ENCODE measurements at places on chromosomes 12 and 14.

DNA sequence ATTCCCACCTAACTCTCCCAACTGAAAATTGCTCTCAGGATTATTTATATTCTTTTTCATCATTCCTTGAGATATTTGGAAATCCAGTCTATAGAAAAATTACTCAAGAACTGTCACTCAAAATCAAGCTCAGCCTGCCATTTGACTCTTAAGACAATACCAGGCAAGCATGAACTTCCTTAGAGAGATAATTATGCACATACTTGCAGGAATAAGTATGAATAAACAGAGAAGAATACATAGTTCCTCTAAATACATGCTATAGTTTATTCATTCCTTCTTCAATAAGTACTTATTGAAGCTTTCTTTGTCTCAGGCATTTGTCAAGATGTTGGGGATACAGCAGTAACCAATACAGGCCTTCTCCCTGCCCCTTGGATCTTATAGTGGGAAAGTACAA, 154.1 kb downstream of the SRGAP1 start:
- no peak overlapping the region for H3K27ac ChIP-seq
- H3K36me3 ChIP-seq = no peaks in the 10 kb centered on the region
- H3K27me3 ChIP-seq = peaks cover 4% of the 10 kb centered on the region
- no peak for DNase-seq

GRCh38 chr12:117854339-117855012, 114.3 kb downstream of the KSR2 start:
- DNase-seq = peak; percentile 60
- H3K27ac ChIP-seq = no peak overlapping the region
- no peaks in the 10 kb centered on the region for H3K36me3 ChIP-seq

DNA sequence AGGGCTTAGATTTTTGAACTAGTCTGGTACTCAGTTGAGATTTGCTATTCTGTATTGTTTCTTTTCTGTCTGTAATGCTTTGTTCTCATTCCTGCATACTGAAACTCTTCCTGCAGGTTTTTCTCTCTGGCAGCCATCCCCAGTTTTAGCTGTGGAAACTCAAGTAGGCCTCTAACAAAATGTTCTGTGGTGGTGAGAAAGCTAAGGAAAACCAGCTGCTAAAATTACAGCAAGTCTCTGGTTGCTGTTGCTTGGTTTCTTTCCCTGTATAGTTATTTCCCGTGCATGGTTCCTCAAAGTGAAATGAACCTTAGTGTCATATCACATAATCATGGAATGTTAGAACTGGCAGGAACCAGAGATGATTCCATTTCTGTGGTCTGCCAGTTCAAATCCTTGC, 442.5 kb downstream of the NRXN3 start:
- no peak overlapping the region for H3K27ac ChIP-seq
- no peak for DNase-seq

DNA sequence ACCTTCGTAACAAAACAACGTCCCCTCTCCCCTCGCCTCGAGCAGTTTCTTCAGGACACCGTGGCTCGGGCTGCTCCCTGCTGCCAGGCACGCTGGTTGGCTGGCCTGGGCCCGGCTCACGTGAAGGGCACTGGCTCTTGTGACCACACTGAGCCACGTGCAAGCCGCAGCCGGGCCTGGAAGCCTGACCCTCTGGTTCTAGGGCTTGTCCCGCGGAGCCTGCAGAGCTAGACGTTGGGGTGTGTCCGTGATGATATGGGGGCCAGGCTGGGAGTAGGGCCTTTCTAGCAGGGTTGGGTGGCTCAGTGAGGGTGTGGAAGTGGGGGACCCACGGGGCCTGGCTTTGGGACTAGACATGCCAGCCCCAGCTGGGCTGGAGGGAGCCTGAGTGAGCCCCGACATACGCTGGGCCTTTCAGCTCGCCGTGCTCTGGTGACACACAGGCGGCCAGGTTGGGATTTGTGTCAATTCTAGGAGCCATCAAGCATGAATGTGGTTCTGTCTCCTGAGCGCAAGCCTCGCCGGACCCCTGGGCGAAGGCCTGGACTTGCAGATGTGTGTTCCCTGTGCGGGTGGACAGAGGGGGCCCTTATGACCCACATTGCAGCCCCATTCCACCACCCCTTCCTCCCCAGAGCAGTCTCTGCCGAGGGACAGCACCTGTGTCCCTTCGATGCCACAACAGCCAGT, 13.6 kb upstream of the AMN start:
- no peaks in the 10 kb centered on the region for H3K27me3 ChIP-seq
- no peak for DNase-seq
- H3K4me3 ChIP-seq = no peak overlapping the region

DNA sequence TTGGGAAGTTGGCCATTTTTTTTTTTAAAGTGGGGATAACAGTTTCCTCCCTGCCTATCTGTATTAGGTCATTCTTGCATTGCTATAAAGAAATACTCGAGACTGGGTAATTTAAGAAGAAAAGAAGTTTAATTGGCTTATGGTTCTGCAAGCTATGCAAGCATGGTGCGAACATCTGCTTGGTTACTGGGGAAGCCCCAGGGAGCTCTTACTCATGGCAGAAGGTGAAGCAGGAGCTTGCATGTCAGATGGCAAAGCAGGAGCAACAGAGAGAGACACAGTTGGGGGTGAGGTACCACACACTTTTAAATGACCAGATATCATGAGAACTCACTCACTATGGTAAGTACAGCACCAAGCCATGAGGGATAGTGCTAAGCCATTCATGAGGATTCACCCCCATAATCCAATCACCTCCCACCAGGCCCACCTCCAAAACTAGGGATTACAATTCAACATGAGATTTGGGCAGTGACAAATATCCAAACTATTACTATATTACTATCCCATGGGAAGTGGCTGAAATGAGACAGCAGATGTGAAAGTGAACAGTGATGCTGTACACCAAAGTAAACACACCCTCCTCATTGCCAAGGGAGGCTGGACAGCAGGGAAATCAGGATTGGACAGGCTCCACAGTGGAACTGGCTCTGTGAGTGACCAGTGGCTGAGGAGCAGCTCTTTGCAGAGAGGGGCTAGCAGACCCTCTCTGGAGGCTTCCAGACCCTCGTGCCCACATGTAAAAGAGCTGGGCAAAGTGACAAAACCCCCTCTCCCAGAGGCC, 40.5 kb downstream of the CRACR2A start:
- H3K4me1 ChIP-seq = peaks cover 5% of the 10 kb centered on the region
- no peaks in the 10 kb centered on the region for H3K27me3 ChIP-seq

GRCh38 chr14:104932676-104933631, 8.3 kb downstream of the PLD4 start:
- H3K27ac ChIP-seq = no peak overlapping the region
- H3K27me3 ChIP-seq = peaks cover 26% of the 10 kb centered on the region
- H3K4me1 ChIP-seq = peaks cover 3% of the 10 kb centered on the region
- DNase-seq = peak; percentile 81
- H3K36me3 ChIP-seq = no peaks in the 10 kb centered on the region
- no peak overlapping the region for H3K4me3 ChIP-seq

- peaks cover 14% of the 10 kb centered on the region for H3K4me1 ChIP-seq
- peak within 1 kb of the TSS; percentile 36 for H3K27ac ChIP-seq
Measured at GRCh38 chr12:122965851-122966742, at the start of gene ABCB9. ABCB9 (minus strand) TSS chr12:122966463; CDS start chr12:122960235, 6,228 bp downstream.

GRCh38 chr14:66401449-66402095, 84.6 kb upstream of the CCDC196 start:
- H3K4me3 ChIP-seq = no peak overlapping the region
- H3K27me3 ChIP-seq = no peaks in the 10 kb centered on the region
- H3K27ac ChIP-seq = no peak overlapping the region
- no peaks in the 10 kb centered on the region for H3K36me3 ChIP-seq
- H3K4me1 ChIP-seq = no peaks in the 10 kb centered on the region
- no peak for DNase-seq

DNA sequence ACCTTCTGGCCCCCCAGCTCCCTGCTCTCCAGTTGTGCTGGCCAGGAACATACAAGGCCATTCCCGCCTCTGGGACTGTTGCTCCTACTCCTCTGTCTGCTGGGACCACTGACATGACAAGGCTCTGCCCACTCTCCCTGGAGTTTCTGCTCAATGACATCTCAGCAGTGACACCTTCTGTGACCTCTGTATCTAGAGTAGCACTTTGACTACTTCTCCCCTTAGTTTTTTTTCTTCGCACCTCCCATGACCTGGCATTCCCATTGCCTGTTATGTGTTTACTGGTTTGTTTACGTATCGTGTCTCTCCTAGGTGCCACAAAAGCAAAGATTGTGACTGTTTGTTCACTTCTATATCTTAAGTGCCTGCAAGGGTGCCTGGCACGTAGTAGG, 40.1 kb upstream of the TMEM263 start:
- peaks cover 7% of the 10 kb centered on the region for H3K27me3 ChIP-seq
- peak overlapping the region; percentile 50 for H3K27ac ChIP-seq
- H3K4me1 ChIP-seq = peaks cover 20% of the 10 kb centered on the region
- H3K36me3 ChIP-seq = no peaks in the 10 kb centered on the region
- DNase-seq = no peak

DNA sequence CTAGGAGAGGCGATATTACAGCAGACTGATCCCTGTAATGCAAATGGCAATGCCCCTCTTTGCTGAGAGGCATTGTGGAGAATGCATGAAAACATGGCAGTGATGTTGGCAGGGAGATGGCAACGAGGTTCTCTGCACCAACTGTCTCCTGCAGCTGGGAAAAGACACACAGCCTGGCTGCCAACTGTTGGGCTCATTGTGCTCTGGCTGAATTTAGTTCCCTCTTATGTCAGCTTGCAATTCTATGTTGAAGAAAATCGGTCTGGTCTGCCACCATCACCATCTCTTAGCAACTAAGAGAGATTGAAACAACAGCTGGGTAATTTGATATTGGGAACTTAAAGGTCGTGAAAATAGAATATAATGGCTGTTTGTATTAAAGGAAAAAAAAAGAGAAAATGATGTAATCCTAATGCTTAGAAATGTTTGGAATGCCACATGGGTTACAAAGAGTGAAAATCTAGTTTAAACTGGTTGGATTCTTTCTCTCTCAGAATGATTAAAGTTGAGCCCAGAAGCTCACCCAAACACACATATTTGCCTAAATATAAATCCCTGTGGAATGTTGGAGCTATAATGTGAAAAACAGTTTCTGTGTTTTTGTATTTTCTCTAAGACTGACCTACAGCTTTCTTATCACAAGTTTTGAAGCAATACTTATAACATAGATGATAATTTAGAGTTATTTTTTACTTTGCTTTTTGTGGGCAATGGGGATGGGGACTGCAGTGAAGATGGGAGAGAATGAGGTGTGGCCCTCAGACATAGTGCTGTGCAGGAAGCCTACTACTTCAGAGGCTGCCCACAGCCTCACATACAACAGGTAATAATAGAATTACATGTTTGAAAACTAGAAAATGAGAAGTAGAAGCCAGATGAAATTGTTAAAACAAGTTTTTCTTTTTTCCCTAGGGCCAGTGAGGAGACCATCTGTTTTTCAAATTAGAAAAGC, 143.7 kb downstream of the AKAP6 start:
- no peaks in the 10 kb centered on the region for H3K4me1 ChIP-seq
- H3K36me3 ChIP-seq = no peaks in the 10 kb centered on the region
- H3K4me3 ChIP-seq = no peak overlapping the region
- no peak for DNase-seq
- H3K27ac ChIP-seq = no peak overlapping the region
- peaks cover 21% of the 10 kb centered on the region for H3K27me3 ChIP-seq

DNA sequence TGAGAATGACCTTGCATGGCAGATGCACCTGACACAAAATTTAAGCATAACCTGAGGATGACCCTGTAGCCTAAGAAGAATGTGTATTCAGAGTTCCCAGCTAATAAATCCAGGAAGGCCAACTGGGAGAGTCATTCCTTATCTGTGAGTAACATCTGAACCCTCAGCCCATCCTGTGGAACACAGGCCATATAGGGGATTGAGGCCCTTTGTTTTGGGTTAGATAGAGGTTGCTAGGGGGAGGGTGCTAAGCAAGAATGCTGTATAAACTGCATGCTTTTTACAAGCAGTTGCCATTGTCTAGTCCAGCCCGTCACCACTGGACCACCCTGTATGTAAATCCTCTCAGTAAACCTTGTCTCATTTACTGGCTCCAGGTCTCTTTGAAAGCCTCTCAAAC, 77.0 kb downstream of the BICD1 start:
- no peak overlapping the region for H3K27ac ChIP-seq
- H3K27me3 ChIP-seq = no peaks in the 10 kb centered on the region
- no peak for DNase-seq

GRCh38 chr12:27940756-27941402, 31.7 kb downstream of the PTHLH start:
- no peaks in the 10 kb centered on the region for H3K36me3 ChIP-seq
- H3K27me3 ChIP-seq = peaks cover 19% of the 10 kb centered on the region
- peak; percentile 69 for DNase-seq
- no peak overlapping the region for H3K27ac ChIP-seq

GRCh38 chr14:106436310-106436905, 910.0 kb downstream of the TMEM121 start:
- no peaks in the 10 kb centered on the region for H3K36me3 ChIP-seq
- H3K4me1 ChIP-seq = peaks cover 8% of the 10 kb centered on the region
- no peak overlapping the region for H3K4me3 ChIP-seq
- peak; percentile 74 for DNase-seq

DNA sequence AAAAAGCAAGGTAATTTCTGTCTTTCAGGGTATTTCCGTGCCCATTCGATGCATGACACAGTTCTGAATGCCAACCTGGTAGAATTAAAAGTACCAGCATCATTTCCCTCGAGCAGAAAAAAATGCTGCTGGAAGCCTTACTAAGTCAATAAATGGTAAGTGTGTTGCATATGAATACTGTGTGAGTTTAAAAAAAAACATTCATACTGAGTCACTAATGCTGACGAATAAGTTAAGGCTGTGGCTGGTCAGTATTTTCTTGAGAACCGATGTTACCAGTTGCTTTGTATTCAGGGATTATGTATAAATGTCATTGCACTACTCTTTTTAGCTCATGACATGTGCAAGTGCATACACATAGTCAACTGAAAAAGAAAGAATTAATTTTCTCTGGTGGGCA, 710.2 kb downstream of the TRHDE start:
- H3K27me3 ChIP-seq = no peaks in the 10 kb centered on the region
- no peak overlapping the region for H3K27ac ChIP-seq
- no peaks in the 10 kb centered on the region for H3K4me1 ChIP-seq
- no peaks in the 10 kb centered on the region for H3K36me3 ChIP-seq

DNA sequence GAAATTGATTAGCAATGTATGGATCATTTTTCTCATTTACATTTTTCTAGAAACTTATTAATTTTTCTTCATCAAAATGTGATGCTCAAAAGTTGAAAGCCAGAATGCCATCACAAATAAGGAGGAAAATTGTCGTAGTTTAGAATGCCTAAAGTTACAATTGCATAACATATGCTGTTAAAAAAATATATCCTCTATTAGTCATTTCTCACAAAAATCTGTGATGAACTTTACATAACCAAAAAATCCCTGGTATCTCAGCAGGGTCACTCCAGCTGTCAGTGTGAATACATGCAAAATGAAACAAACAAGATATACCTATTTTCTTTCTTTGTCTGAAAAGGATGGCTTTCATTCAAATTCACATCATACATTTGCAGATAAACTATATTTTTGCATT, 358.9 kb downstream of the PAWR start:
- DNase-seq = no peak
- H3K4me3 ChIP-seq = no peak overlapping the region
- no peaks in the 10 kb centered on the region for H3K36me3 ChIP-seq
- H3K27ac ChIP-seq = no peak overlapping the region

- H3K4me3 ChIP-seq = no peak overlapping the region
- H3K36me3 ChIP-seq = no peaks in the 10 kb centered on the region
- no peaks in the 10 kb centered on the region for H3K4me1 ChIP-seq
- peaks cover 1% of the 10 kb centered on the region for H3K27me3 ChIP-seq
- H3K27ac ChIP-seq = no peak overlapping the region
- DNase-seq = no peak
Measured at GRCh38 chr14:32727832-32728231, 210.8 kb upstream of the NPAS3 start.

- no peaks in the 10 kb centered on the region for H3K36me3 ChIP-seq
- peak; percentile 47 for DNase-seq
- peak within 1 kb of the TSS; percentile 77 for H3K4me3 ChIP-seq
- H3K4me1 ChIP-seq = peaks cover 13% of the 10 kb centered on the region
- peaks cover 68% of the 10 kb centered on the region for H3K27me3 ChIP-seq
- peak within 1 kb of the TSS; percentile 23 for H3K27ac ChIP-seq
Measured at GRCh38 chr12:51591016-51591901, at the start of gene SCN8A. SCN8A (plus strand) TSS chr12:51591233; CDS start chr12:51662818, 71,585 bp downstream.

Data from activated CD4-positive, alpha-beta T cell treated with anti-CD3 and anti-CD28 coated beads, Interleukin-2, amount 10 ng/mL, durations not matched to agents 7 days and 5 days (primary cell).